ENCODE measurements at places on chromosomes 12 and 14.

DNA sequence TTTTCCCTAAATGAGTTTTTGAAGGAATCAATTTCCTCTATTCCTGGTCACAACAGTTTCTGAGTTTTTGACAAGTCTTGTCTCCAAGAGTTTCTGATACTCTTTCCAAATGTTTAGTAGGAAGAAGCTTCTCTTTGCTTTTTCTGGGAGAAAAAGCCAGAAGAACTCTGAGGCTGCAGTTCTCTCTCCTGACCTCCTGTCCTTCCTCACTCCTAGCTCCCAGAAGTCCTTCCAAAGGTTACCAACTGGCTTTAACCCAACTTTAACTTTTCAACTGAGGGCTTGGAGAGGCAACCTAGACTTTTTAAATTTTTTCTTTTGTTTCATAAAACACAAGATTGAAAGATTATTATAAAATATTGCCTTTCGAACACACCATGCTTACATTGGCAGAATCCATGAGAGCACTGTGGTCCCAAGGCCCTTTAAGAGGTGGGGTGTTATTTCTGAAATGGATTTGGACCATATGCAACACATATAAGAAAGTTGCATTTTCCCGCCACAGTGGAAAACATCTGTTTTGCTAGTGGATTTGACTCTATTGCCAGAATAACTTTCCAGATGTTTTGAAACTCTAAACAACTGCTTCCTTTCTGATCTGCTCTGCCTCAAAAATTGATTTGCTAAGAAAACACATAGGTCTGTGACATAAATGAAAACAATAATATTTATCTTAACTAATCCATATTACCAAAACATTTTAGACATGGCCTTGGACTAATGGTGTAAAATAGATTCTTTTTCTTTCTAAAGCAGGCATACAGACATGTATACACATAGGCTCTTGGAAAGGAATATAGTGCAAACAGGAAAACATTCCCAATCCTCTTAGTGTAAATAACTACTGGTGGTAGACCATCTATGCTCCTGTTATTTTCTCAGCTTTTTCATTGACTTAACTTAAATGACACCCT, 22.3 kb upstream of the EPS8 start:
- DNase-seq: no peak

- no peak for DNase-seq
Observed at GRCh38 chr12:56221232-56221756, 428 bp downstream of the RNF41 start.

- DNase-seq: no peak
Observed at GRCh38 chr12:93273834-93274564, 103.7 kb upstream of the NUDT4 start.

GRCh38 chr12:6125310-6125608, 789 bp upstream of the VWF start:
- no peak for DNase-seq

DNA sequence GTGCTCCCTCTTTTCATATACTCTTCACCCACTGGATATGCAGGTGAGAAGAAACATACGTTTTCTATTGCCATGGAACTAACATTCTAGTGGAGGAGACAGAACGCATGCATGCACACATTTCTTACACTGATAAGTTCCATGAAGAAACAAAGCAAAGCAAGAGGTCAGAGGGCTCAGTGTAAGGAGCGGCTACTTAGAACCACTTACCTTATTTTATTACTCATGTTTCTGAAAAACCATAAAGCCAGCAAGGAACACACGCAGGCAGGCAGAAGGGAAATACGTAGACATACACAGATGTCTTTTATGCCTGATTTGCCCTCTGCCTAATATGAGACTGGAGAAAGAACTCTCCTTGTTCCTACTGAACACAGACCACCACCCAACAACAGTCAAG, 362.9 kb downstream of the TMEM132D start:
- DNase-seq: no peak

DNA sequence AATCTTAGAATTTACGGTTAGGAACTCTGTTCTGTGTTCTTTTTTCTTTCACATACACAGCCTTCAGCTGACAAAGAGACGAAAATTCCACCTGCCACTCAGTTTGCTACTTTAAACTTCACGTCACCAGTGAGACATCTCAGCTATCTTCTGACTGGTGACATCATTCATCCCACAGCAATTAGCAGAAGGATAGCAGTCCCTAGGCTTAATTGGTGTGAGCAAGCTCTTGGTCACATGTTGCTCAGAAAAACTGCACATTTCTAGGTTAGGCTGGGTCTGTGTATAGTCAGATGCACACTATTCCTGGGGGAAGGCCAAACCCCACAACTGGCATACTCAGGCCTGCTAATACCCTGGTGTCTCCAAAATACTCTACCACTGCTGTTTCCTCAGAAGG, 23.9 kb downstream of the SLC7A7 start:
- DNase-seq: no peak

GRCh38 chr14:44700184-44700583, 193.1 kb upstream of the FSCB start:
- no peak for DNase-seq

DNA sequence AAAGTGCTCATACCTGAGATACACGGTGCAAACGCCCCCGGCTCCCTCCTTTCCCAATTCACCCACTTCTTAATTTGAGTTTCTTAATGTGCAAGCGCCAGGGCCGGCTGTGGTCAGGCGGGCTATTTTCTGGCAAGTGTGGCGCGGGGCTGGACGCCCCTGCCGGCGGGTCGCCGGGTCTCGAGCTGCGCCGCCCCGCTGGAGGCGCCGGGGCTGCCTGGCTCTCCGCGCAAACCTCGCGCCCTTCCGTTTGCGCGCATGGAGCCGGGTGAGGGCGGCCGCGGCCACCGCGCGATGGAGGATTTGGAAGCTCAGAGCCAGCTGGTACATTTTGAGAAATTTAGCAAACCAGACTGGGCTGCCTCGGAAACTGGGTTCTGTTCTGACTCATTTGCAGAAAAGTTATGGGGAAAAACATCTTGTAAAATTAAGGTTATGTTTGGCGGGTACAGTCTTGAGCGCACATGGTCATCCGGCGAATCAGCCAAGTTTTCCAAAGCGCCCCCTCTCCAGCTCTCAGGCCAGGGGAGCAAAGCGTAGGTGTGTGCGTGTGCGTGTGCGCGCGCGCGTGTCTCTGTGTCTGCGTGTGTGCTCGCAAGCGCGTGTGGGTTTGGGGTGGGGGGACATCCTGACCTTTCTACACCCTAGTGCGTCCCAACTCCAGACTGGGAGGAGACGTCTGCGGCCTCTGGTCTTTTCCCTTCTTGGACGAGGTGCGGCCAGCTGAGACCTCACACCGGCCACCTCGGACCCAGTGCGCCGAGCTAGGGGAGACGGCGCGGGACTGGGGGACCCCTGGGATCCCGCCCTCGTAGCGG, 6.5 kb upstream of the OTX2 start:
- no peak for DNase-seq

DNA sequence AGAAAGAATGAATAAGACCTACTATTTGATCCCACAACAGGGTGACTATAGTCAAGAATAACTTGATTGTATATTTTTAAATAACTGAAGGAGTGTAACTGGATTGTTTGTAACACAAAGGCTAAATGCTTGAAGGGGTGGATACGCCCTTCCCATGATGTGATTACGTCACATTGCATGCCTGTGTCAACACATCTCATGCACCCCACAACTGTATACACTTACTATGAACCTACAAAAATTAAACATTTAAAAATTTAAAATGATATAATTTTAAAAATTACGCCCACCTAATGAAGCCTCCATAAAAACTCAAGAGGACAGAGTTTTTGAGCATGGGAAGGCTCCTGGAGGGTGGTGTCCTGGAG, 94.5 kb downstream of the SCARB1 start:
- DNase-seq: no peak

DNA sequence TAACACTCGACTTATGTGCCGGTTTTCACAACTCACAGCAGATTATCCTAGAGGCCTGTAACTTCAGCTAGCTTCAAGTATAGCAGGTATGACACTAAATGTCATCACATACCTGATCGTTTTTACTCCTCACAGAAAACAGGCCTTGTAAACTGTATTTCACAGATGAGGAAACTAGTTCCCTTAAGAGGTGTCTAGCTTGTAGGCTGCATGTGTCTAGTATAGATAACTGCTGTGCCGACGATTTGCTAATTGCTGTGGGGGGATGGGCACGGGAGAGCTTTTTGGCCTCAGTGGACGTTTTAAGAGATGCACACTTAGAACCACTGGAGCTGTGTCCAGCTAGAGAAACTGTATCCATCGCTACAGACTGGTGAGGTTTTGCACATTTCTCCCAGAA, 78.8 kb downstream of the PAPOLA start:
- DNase-seq: no peak

- no peak for DNase-seq
Observed at GRCh38 chr12:47111392-47111778, 31.6 kb upstream of the AMIGO2 start.

- DNase-seq: no peak
Observed at GRCh38 chr12:106733660-106734059, 40.8 kb upstream of the RIC8B start.

- DNase-seq: no peak
Observed at GRCh38 chr12:1747609-1748008, 56.7 kb downstream of the ADIPOR2 start.

- no peak for DNase-seq
Observed at GRCh38 chr12:130838284-130838950, 633 bp downstream of the STX2 start.

DNA sequence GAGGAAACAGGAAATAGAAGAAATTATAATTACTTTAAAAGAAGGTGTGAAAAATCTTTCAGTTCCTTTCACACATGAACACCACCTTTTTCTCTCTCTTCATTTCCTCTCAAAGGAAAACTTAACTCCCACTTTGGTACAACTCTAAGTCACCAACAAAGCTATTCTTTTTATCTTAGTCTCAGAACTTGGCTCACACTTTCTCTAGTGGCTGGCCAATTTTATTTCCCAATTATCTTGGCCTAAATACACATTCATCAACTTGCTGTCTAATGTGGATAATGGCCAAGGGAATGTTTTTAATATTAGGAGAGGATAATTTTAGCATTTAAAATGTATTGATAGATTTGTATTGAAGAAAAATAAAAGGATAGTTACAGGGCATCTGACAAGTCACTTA, 64.5 kb upstream of the NAV3 start:
- no peak for DNase-seq

DNA sequence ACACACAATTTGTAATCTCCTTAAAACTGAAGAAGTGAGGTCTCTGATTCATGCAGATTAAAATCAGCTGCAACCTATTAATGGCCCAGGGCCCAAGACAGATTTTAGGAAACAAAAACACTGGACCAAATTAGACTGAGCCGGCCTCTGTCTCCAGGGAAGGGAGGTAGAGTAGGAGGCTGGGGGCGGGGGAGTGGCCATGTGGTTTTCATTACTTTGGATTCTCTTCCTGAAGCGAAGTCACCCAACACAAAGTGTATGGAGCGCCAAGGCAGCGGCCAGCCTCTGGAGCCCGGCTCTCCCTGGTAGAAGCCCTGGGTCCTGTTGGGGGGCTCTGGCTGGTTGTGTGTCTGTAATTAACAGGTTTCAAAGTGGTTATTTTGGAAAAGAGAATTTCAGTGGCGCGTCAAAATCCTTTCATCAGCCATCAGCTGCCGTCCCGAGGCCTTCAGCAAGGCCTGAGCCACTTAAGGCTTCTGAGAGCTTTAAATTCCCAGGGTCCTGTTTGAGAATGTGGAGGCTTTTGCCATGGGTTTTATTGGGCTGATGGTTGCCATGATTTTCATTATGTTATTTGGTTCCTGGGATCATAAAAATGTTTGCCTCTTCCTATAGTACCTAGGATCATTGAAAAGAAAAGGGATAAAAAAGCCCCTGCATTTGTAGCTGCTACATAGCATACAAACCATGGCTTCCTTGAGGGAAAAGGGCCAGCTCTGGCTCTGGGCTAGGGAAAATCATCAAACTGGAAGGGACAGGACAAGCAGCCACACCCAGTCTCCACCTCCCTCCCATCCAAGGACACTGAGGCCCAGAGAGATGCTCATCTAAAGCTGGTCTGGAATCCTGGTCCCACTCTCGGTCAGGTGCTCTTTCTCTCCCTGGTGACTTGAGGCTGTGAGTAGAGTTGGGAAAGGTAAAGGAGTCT, 282.4 kb downstream of the ZFP36L1 start:
- DNase-seq: no peak

DNA sequence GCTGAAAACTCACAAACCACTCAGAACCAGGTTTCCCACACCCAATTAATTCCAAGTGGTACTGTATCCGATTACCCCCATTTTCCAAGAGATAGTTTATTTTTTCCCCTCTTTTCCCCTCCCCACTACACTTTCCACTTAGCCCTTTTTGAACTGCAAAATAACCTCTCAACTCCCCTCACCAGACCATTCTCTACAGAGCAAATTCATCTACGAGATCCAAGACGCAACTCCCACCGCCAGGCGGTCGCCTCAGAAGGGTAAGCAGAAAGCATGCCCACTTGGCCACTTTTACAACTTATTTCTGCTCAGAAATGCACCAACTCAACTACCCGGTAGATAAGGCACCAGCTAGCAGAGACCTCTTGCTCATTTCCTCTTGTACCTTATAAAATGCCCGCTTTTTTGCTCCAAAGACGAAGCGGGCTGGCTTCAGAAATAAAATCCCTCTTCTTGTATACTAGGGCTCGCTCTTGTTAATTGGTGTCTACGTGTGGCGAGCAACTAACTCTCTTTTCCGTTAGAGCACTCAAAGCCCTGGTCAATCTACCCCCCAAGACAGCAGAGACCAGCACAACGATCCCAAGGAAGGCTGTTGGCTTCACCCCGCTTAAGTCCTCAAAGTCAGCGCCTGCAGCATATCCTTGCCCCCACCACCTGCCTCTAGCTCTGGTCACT, 910 bp upstream of the SRP54 start:
- DNase-seq: peak; percentile 1

DNA sequence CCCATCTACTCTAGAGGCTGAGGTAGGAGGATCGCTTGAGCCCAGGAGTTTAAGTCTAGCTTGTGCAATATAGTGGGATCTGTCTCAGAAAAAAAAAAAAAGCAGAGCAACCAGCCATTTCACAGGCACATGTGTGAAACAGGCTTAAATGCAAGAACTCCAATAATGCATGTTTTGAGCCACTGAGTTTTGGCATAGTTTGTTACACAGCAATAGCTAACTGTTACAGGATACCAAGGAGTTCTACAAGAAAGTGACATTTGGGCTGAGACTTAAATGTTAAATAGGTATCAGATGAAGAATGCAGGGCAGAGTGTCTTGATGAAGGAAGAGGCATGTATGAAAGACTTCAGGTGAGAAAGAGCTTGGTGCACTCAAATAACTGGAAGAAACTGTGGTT, 240.0 kb upstream of the FOXN3 start:
- DNase-seq: no peak

DNA sequence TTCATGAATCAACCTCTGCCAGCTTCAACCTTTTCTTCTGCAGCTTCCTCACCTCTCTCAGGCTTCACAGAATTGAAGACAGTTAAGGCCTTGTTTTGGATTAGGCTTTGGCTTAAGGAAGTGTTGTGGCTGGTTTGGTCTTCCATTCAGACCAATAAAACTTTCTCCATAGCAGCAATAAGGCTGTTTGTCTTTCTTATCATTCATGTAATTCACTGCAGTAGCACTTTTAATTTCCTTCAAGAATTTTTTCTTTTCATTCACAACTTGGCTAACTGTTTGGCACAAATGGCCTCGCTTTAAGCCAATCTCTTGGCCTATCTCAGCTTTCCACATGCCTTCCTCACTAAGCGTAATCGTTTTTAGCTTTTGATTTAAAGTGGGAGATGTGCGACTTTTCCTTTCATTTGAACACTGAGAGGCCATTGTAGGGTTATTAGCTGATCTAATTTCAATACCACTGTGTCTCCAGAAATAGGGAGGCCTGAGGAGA, 229.5 kb downstream of the IPO8 start:
- DNase-seq: no peak

Data from activated CD8-positive, alpha-beta memory T cell treated with anti-CD3 and anti-CD28 coated beads for 4 hours (primary cell).